ENCODE measurements at places on chromosomes 7 and 10.

GRCh38 chr10:4887501-4887900, 61.5 kb downstream of the AKR1E2 start:
- DNase-seq = no peak

- no peak for DNase-seq
These were observed 22.8 kb downstream of the CDK14 start for GRCh38 chr7:90618876-90619275.

DNA sequence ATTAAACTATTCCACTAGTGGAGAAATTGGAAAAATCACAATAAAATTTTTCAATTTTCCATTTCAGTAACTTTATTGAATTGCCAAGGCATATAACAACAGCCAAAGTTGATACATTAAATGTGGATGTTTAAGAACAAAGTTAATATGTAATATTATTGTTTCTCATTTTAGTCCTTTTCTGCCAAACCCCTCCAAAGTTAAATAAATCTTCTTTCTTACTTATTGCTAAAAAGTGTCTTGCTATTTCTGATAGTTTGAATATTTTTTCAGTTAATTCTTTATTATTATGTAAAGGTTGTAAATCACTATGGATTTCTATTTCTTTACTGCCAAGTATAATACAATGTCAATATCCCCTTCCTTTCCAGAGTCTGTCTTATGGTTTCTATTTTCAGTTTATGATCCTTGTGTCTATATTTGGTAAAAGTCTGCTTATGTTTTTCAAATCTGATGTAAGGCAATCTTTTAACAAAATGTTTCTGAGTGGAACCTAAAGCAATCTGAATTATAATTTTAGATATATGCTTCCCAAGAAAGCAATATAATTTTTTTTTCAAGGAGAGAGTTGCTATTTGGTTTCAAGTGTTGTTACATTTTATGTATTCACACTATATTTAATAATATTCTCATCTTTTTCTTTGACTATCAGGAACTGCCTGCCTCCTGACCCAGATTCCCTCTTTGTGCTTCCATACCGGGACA, 80.3 kb upstream of the RHOBTB1 start:
- DNase-seq = peak; percentile 15

GRCh38 chr7:143388051-143388450, 6.9 kb downstream of the ZYX start:
- no peak for DNase-seq

DNA sequence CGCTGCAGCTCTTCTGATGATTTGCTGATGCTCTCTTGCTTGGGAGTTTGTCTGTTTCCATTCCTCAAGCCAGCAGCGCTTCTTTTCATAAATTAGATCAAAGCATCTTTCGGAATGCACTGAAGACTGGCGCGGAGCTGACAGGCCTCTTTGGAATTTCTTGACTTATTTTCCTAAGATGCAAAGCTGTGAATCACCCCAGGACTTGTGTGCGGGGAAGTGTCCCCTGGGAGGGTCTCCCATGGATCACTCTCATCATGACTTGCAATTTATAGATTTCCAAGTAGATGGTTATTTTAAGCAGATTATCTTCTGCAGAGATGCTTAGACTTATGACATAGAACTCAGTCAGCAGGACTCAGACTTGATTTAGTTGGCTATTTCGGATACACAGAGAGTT, 467.2 kb downstream of the TCERG1L start:
- DNase-seq = no peak

GRCh38 chr7:22824760-22825159, 2.1 kb upstream of the TOMM7 start:
- no peak for DNase-seq

DNA sequence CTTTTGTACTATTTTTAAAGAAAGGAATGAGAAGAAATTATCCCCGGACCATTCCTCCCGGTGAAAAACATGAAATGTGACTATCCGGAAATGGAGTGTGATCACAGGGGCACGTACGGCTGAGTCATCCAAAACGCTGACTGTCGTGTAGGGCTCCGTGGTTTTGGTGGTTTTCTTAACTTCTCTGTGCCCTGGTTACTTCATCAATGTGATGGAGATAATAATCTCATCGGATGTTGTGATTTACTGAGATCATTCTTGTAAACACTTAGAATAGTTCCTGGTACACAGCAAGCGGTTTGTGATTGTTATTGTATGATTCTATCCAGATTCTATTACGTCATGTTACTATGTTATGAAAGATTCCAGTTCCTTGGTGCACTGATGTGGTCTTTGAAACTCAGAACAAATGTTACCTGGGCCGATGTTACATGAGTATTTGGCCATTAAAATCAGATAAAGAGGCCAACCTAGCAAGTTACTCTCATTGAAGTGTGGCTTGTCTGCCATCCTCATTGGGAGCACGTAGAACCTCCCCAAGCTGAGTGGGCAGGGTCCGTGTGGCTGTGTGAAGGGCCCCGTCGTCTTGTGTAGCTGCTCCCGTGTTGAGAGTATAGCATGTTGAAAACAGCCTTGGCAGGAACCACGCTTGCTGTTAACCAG, 99.5 kb downstream of the CAMK1D start:
- DNase-seq = no peak

DNA sequence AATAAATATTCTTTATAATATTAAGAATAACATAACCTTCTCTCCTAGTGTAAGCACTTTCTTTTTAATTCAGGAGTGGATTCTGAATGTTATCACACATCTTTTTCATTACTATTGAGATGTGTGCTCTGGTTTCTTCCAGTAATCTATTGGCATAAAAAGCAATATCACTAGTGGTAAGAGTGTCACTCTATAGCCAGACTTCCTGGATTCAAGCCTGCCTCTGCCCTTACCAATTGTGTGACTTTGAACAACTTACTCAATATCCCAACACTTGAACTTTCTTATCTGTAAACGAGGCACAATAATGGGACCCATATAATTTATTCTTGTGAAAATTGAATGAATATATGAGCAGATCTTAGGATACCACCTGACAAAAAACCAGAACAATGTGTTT, 71.0 kb downstream of the SEM1 start:
- no peak for DNase-seq

GRCh38 chr7:66105263-66105748, 9.3 kb upstream of the CRCP start:
- no peak for DNase-seq

DNA sequence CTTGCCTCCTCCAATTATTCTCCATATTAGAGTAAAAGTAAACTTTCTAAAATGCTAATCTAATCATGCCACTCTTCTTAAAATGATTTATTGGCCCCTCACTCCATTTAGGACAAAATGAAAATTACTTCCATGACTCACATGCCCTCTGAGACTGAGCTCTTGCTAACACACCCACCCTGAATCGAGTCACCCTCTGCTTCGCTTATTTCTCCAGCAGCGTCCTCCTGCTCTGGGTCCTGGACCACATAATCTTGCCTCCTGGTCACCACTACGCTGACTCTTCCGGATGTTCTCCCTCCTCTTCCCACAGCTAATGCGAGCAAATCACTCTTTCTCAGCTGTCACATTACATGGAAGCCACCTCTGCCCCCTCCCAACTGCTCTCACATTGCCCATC, 384.0 kb upstream of the FZD8 start:
- no peak for DNase-seq

GRCh38 chr7:157494506-157495176, 157.8 kb downstream of the DNAJB6 start:
- DNase-seq = no peak

DNA sequence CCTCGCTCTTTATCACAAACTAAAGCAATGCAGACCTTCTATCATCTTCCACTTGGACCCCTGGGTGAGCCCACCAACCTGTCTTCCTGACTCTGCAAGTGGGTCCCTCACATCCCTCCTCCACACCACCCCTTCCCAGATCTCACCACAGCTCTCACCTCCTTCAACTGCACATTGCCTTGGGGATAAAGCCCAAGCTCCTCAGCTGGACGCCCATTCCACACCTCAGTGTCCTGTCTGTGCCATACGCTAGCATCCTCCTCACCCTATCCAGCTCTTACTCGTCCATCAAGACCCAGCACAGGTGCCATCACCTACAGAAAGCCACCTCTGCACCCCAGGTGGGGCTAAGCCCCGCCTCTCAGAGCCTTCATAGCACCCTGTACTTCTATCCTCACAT, 141.0 kb upstream of the LANCL2 start:
- no peak for DNase-seq

- no peak for DNase-seq
These were observed 45.6 kb downstream of the VIPR2 start for GRCh38 chr7:159098811-159099655.

- no peak for DNase-seq
These were observed 83.5 kb downstream of the OTUD1 start for GRCh38 chr10:23522345-23522744.

- DNase-seq = no peak
These were observed at the start of gene MGMT for GRCh38 chr10:129466703-129467358. Gene MGMT (plus strand): TSS chr10:129467241.

GRCh38 chr7:380711-381210, 90.8 kb downstream of the FOXL3 start:
- DNase-seq = no peak

- DNase-seq = no peak
These were observed 65.3 kb downstream of the SEPTIN7 start for GRCh38 chr7:35866186-35866585.

DNA sequence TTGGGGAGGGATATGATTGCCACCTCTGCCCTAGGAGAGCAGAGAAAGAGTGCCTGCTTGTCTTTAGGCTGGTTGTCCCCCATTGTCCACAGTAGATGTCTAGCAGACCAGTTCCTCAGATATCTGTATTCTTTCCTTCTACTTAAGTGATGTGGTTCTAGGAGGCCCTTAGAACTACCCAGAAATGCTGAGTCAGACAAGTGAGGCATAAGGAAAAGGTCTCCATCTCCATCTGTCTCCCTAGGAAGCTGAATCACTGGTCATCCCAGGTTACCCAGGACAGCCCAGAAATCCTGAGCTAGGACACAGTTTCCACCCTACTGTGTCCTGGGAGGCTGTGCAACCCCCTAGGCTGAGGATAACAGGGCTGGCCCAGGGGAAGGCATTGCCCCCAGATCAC, 93.4 kb upstream of the INHBA start:
- no peak for DNase-seq

DNA sequence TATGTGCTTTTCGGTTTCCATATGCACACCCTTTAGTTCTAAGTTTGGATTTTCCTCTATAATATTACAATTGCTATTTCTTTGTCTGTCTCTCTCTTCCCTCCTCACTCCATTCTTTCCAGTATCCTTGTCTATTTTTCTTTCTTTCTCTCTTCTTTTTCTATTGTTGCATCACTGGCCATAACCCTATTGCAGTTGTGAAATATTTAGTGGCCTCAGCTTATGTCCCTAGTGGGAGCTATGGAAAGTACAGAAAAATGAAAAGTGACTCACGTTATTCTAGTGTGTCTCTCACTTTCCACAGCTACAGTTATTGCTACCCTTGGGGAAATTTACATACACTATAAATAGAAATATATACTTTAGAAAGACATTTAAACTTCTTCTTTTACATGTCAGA, 59.1 kb downstream of the CNTNAP2 start:
- no peak for DNase-seq

DNA sequence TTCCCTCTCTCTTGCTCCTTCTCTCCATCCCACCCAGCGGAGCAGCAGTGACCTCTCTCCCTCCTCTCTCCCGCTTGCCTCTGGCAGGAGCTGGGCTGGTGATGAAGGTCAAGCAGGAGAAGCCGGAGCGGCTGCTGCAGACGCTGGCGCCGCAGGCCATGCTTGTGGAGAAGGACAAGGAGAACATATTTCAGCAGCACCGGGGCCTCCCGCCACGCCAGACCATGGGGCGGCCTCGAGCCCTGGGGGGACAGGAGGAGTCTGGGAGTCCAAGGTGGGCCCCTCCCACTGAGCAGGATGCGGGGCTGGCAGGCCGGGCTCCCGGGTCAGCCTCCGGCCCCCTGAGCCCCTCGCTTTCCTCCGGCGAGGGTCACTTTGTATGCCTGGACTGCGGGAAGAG, 17.3 kb downstream of the ZNF775 start:
- no peak for DNase-seq

DNA sequence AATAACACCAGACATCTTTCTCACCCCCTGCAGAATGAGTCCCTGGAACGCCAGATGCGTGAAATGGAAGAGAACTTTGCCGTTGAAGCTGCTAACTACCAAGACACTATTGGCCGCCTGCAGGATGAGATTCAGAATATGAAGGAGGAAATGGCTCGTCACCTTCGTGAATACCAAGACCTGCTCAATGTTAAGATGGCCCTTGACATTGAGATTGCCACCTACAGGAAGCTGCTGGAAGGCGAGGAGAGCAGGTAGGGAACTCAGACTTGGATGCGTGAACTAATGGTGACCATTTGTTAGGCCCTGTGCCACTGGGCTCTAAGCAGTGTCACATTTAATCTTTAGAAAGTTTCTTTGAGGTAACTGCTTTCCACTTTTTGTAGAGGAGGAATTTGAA, 7.1 kb downstream of the VIM start:
- no peak for DNase-seq

DNA sequence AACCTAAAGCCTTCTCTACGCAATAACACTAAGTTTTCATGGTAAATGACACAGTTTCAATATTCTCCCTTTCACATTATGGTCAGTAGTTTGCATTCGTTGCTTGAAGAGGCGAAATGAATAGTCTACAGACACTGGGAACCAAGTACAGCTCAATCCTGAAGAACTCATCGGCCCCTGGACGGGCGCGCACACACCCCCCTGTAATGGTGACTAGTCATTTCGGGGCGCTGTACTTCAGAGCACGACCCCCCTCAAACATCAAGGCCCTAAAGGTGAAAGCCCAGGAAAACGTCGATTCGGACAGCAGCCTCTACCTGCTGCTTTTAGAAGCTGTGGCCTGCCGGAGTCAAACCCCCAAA, 1.0 kb downstream of the NT5C2 start:
- DNase-seq = no peak

DNA sequence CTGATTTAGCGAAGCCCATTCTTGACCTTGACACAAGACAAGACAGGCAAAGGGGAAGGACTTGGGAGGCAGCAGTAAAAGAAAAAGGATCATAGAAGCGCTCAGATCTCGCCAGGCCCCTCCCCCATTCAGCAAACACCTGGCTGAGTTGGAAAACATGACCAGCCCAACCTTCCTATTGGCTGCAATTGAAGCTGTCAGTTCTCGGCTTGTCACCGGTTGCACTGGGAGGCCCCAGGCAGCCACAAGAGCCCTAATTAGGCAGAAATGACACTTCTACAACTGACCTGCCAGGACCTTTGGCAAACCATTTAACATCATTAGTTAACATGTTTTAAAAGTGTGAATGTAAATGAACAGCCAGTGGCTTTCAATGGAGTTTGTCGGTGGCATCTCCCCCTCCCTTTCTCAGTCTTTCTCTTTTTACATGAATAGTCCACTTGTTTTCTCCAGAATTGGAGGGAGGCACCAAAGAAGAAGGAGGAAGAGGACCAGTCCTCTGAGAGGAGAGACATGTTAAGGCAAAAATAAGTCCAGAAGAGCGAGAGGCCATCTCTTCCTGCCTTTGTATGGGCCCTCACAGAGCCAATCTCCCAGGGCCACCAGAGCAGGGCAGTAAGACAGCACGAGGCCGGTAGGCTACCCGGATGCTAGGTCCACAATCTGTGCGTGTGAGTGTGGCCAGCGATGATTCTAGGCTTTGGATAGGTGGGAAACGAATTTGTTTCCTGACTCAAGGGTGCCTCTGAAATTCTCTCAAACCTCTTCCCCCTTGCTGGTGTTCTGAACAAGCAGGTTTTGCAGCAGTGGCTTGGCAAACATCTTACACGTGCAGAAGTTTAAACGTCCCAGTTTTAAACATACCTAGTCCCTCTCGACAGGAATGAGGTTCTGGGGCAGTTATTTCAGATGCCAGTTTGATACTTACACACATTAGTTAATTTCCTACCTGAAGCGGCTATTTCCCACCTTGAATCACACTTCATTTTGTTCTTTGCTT, 15.0 kb upstream of the ENO4 start:
- no peak for DNase-seq

- DNase-seq = no peak
These were observed 2.6 kb upstream of the DNTT start for GRCh38 chr10:96301616-96302015.

- DNase-seq = no peak
These were observed 193.1 kb downstream of the SORCS1 start for GRCh38 chr10:106971411-106971831.
